ENCODE measurements at places on chromosomes 7 and 10.

- DNase-seq: peak; percentile 88
Observed at GRCh38 chr10:22550732-22551131, 163.6 kb downstream of the PIP4K2A start.

DNA sequence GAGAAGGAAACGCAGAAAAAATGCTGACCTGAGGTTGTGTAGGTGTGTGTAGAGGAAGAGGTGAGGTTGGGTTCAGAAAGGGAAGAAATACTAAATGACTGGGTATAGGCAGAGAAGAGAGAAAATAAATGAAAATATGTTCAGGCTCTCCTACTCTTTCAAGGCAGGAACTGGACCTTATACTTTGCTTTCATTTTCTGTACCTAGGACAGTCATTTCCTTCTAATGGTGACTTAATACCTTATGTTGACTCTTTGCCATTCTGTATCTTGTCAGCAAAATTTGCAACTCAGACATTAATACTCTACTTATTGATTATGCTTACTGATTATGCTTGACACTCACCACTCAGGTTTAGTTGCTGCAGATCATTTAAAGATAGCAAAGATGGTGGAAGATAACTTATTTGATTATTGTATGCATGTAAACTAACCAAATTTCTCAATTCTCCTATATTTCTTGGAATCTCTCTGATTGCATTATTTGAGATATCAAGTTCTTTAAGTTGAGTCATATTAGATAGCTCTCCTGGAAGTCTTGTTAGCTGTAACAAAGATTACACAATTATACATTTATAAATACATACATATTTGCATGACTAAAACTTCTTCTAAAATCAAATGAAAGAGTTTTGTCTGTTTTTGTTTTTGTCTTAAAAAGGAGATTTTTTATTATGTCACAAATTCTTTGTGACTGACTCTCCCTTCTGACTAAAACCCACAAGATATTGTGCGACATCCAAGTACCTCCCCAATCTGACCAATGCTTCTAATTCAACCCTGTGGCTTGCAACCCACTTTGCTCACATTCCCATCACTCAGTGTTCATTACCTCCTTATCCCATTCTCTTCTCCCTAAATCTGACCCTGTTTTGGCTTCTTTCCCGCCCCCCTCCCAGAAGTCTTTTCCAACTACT is 20.0 kb downstream of the LRRD1 start:
- no peak for DNase-seq

GRCh38 chr10:24556126-24556749 is 167.4 kb downstream of the ARHGAP21 start:
- no peak for DNase-seq

- no peak for DNase-seq
Observed at GRCh38 chr10:59905731-59906416, 482 bp downstream of the CCDC6 start.

Data from GM23338 (cell line).